ENCODE measurements at places on chromosomes 2 and 18.

- no peak for DNase-seq
These were observed 19.3 kb downstream of the SPEG start for GRCh38 chr2:219453671-219454590.

GRCh38 chr2:74045454-74045853 is 60.7 kb downstream of the TET3 start:
- DNase-seq = no peak

- no peak for DNase-seq
These were observed 6.9 kb upstream of the STAT1 start for GRCh38 chr2:191020742-191021381.

DNA sequence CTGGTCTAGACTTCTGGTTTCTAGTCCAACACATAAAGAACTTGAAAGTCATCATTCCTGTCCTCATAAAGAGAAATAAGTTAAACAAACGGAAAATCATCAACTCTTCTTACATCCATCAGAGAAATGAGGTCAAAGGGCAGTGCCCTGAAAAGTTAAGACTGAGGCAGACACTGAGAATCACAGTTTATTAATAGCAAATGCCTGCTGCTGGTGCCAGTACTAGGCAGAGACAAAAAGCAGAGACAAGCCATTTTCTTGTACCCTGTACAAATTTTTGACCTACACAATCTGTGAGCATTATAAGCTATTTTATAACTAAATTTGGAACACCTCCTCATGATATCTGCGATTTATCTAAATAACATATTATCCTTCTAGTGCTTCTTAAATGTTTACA is 36.8 kb downstream of the ATF2 start:
- DNase-seq = no peak

GRCh38 chr2:141468761-141469160 is 662.1 kb downstream of the LRP1B start:
- no peak for DNase-seq

DNA sequence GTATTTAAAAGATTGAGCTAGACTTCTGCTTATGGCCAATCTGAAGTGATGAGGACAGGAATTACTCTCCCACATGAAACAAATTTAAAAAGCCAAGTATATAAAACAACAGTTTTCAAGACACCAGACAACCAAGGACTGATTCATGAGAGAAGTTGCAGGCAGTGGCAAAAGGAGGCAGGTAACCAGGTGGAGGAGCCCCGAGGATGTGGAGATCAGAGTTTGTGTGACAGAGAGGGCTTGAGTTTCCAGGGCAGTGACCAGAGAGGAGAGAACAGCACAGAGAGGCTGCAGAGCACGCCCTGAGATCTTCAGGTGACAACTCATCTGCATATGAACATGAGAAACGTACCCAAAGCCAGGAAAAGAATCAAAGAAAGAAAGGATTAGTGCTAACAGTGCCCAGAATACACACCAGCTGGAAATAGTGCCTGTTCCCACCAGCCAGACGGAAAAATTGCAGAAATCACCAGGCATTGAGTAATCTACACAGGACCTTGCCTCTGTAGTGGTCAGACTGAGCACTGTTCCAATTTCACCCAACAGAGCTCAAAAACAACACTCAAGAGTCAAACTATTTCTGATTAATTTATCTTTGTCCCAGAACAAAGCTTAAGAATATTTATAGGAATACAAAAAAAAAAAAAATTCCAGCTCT is 173.1 kb downstream of the SEPTIN10 start:
- no peak for DNase-seq

DNA sequence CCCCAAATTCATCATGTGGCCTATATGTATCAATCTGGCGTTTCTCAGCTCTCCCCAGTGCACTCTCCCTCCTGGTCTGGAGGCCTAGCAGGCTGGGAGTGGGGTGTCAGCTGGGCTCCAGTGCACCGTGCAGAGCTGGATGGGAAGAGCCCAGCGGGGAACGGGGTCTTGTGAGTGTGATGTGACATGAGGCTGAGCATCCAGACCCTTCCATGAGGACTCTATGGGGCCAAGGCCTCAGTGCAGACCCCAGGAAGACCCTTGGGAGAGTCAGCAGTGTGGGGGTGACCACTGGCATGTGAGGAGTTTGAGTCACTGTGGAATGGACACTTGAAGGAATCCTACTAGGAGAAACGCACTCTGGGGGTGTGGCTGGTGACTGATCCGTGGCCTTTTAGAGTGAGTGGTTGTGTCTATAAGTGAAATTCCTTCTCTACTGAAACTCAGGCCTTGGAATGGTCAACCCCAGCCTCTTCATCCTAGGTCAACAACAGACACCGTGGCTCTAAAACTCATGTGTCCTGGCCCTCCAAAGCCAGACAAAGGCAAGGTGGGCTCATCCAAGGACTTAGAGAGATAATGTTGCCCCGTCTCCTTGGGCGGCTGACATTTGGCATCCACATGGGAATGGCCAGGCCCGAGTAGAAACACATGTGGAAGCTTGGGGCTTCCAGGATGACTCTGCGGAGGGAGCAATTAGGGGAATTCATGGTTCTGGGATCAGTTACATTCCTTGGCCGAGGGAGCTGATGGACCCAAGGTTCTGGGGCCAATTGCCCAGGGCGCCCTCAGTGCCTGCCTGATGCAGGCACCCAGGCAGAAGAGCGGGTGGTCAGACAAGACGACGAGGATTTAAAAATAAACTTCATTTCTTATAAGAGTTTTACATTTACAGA is 156.0 kb upstream of the TWIST2 start:
- no peak for DNase-seq

GRCh38 chr2:107775211-107775610 is 51.5 kb upstream of the RGPD4 start:
- no peak for DNase-seq

Measured in stimulated activated CD4-positive, alpha-beta T cell treated with anti-CD3 and anti-CD28 coated beads, Interleukin-1b, Interleukin-23, amount 100 ng/mL, for 1 hour (primary cell).